Smooth muscle cell of the umbilical artery (primary cell): ENCODE measurements at places on chromosomes 6 and 20. TPM values are rescaled to one million over a fixed set of nuclear protein-coding genes. Genes with fewer than 3 reads are reported as not detected.

The TRIM15 gene
- not detected in 2 replicates for total RNA-seq

The MAS1 gene
- total RNA-seq = under 0.01 TPM in 1 of 2 replicates, not detected in the other

The SLC17A1 gene
- not detected in 2 replicates for total RNA-seq

The SIRPG gene
- total RNA-seq = not detected in 2 replicates

The EPB41L1 gene
- 26.7 and 39.8 TPM in 2 replicates for total RNA-seq

The RNF144B gene
- 0.74 and 1.8 TPM in 2 replicates for total RNA-seq
